ENCODE measurements at places on chromosomes 16 and 17.

DNA sequence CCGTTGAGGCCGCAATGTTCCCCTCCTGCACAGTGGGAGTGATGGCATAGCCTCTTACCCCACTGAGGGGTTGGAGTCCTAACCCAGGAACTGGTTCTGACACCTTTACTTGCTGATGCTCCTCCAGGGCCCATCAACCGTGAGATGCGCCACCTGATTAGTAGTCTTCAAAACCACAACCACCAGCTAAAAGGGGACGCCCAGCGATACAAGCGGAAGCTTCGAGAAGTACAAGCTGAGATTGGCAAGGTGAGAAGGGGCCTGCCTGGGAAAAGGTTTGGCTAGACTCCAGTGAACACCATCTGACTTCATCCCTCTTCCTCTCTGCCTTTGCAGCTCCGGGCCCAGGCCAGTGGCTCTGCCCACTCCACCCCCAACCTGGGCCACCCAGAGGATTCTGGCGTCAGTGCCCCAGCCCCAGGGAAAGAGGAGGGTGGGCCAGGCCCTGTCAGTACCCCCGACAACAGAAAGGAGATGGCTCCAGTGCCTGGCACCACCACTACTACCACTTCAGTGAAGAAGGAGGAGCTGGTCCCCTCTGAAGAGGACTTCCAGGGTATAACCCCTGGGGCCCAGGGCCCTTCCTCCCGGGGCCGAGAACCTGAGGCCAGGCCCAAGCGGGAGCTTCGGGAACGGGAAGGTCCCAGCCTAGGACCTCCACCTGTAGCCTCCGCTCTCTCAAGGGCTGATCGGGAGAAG is 5.8 kb downstream of the RNF40 start:
- DNase-seq, result no peak

DNA sequence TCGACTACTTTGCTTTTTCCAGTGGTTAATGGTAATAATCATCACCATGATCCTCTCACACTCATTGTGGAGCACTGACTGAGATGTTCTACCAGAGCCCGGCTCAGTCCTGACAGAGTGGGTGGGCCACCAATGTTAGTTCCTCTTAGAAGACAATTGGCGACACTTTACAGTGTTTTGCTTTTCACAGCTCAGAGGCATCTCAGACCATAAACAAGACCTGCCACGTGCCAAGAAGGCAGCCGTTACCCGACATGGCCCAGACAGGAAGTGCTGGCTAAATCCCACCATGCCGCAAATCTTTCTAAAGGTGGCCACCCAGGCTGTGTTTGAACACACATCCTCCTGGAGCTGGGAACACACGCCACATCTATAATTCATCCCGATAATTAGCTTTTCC is 103.7 kb downstream of the XYLT1 start:
- no peak for DNase-seq

DNA sequence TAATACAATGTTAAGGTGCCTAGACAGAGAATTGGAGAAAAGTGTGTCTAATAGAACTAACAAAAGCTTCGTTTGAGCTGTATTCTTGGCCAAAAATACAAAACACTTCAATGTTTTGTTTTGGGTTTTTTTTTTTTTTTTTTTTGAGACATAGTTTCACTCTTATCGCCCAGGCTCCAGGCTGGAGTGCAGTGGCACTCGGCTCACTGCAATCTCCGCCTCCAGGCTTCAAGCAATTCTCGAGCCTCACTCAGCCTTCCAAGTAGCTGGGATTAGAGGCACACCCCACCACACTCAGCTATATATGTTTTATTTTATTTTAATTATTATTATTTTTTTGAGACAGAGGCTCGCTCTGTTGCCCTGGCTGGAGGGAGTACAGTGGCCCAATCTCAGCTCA is 38.3 kb upstream of the CARMIL2 start:
- DNase-seq, result no peak

- no peak for DNase-seq
Measured at GRCh38 chr17:78082988-78083387, 45.6 kb downstream of the TMC6 start.

DNA sequence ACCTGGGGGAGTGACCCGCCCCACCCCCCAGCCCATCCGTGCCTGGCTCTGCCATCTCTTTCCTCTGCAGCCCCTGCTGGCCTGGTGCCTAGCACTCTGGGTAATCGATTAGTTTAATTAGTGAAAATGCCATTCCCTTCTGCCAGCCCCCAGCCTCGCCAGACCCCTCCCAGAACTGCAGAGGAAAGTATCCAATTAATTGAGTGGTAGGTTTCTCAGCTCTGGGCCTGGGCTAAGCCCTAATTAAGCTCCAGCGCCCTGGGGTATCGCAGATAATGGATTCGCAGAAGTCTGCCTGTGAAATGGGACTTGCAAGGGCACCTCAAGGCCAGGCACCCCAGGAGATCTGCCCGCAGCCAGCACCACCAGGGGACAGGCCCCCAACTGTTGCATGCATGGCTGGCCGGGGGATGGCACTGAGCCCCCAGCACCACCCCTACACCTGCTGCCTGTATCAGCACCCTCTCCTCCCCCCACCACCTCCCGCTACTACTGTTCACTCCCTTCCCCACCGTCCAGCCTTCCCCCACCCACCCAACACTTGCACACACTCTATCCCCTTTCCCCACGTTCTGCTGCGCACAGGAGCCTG is 19.7 kb upstream of the SPPL2C start:
- no peak for DNase-seq

DNA sequence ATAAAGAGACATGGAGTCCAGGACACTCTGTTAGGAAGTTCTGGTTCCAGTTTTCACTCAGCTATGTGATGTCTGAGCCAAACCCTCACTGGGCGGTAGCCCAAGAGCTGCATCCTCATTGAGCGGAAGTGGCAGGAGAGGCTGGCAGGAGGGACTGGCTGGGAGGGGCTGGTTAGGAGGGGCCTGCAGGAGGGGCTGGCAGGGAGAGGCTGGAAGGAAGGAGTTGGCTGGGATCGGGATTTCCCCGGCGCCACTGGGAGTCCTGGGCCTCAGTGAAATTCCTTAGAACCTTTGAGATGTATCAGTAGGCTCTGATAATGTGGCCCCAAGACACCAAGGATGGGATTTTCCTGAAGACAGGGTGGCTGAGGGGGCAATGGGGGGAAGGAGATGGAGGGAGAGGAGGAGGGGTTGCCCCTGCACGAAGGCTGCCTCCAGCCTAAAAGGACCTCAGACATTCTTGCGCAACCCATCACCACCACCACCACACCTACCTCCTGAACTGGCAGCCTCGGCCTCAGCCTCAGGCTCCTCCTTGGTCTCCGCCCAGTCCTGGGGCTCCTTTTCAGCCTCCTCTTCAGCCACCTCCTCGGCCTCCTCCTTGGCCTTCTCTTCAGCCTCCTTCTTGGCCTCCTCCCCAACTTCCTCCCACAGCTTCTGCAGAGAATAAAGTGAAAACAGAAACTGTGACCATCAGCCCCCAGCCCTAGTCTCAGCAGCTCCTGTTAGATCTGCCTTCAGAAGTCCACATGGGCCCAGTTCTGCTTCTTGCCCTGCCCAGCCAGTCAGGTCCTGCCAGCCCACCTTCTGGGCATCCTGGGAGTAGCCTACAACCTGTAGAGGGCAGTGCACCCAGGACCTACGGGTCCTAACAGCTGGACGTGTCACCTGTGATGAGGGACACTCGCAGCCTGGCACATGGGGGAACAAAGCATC is 31.7 kb downstream of the CNGB1 start:
- peak; percentile 65 for DNase-seq

DNA sequence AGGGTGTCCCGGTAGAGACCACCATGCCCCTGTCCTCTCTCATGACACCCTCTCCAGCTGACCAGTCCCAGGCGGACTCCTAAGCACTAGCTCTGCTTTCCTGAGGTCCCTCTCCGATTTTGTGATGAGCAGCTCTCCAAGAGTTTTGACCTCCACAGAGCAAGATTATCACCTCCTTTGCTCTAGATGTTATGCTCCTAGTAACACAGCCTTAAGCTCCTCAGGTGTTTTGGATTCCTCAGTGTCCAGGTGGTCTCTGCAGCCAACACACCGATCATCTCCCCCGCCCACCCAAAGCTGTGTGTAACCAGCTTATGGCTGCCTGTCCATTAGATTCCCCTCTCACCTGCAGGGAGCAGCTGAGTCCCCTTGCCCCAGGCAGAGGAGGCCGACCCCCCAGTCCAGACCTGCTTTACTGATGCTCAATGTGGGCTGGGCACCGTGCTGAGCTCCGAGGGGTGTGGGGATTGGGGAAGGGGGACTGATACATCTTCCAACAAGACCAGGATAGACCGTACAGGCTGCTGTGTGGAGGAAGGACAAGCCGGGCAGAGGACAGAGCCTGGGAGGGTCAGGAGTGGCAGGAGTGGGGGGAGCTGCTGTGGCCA is 2.3 kb downstream of the TRPV3 start:
- no peak for DNase-seq

GRCh38 chr17:61299517-61300513 is 99.8 kb upstream of the TBX2 start:
- no peak for DNase-seq

DNA sequence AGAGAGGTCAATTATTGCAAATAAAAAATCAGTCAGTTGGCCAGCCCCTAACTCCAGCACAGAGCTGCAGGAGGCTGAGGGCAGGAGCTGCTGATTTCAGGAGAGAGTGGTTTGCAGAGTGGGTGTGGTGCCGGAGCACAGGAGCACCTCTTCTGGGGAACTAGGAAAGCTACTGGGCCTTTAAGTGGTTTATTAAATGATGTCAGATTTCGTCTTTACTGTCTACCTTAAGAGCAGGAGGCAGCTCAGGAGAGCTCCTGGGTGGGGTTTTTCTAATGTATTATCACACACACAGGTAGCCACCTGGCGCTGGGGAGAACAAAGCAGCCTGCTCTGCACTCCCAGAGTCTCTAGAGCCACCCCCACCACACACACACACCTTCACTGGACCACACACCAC is 11.5 kb upstream of the HAS3 start:
- DNase-seq, result no peak

DNA sequence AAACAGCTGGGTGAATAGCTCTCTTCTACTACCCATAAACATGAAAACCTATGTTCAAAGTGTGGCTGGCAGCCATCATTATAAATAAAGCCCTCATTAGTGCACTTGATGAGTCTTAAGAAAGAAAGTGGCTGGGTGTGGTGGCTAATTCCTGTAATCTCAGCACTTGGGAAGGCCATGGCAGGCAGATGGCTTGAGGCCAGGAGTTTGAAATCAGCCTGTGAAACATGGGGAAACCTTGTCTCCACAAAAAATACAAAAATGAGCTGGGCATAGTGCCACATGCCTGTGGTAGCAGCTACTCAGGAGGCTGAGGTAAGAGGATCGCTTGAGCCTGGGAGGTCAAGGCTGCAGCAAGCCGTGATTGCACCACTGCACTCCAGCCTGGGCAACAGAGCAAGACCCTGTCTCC is 28.3 kb upstream of the APPBP2 start:
- DNase-seq, result peak; percentile 94

- peak; percentile 17 for DNase-seq
Measured at GRCh38 chr16:80852261-80852872, 48.0 kb upstream of the CDYL2 start.

DNA sequence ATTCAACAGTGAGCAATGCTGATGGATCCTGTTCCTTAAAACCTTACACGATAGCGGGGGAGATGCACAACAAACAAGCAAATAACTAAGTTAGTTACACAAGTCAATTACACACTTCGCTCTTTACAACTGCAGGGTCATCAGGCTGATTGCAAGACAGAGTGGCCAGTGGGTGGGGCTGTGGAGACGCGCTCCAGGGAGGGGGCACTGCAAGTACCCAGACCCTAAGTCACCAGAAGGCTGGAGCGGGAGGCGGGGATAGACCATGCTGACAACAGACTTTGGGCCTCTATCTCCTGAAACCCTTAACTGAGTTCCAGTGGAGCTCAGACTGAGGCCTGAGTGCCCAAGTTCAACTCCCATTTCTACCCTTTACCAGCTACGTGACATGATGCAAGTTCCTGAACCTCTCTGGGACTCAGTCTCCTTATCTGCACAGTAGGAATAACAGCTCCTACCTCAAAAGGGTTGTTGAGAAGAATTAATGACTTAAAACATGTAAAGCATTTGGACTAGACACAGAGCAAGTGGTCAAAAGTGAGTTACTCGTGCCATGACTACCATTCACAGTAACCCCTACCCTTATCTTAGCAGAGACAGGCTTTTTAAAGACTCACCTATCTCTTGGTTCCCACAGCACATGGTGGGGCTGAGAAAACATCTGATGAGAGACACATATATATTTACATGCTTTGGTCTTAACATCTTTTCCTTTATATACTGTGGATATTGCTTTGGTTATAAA is 10.4 kb downstream of the CPPED1 start:
- DNase-seq, result no peak

GRCh38 chr17:72506773-72507172 is 386.0 kb downstream of the SOX9 start:
- no peak for DNase-seq

DNA sequence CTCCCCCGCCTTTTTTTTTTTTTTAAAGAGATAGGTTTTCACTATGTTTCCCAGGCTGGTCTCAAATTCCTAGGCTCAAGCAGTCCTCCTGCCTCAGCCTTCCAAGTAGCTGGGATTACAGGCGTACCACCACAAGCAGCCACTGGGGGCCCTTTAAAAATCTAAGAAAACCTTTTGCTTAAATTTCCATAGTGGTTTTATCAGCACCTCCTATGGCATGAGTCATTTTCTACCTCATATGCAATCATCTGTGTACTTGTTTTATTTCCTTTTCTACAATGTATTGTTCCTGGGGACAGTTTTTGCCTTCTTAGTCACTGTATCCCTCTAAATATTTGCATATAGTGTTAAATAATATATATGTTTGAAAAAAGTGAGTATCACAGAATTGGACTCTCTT is 29.2 kb downstream of the GNA13 start:
- peak; percentile 76 for DNase-seq

DNA sequence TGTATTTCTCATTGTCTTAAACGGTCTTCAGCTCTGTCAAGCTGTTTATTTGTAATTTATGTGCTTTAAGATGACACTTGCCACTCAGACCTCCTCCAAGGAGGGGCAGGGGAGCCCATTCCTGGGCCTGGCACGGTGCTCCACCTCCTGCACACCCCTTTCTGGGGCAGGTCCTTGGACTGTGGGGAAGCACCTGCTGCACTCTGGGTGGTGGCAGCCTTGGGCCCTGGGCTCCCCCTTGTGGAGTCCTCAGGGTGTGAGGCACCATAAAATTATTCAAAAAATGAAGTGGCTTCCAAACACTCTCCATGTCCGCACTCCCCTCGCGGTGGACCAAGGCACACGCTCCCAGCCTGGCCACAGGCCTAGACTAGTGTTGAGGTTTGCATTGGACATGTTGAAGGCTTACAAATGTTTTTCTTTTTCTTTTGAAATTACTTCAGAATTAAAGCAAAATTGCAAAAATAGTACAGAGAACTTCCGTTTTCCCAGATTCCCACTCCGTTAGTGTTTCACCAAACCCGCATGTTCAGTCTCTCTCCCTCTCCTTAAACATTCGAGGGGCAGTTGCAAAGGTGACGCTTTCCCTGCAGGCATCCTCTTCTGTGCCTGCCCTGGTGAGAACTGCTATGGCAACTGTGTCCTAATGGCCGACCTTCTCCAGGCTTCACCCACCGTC is 32.4 kb downstream of the FOXK2 start:
- peak; percentile 69 for DNase-seq

Measured in fibroblast of lung (primary cell).